ENCODE measurements at places on chromosomes 3 and 15.

GRCh38 chr3:142353571-142353970 is 94.3 kb downstream of the XRN1 start:
- no peak for DNase-seq

DNA sequence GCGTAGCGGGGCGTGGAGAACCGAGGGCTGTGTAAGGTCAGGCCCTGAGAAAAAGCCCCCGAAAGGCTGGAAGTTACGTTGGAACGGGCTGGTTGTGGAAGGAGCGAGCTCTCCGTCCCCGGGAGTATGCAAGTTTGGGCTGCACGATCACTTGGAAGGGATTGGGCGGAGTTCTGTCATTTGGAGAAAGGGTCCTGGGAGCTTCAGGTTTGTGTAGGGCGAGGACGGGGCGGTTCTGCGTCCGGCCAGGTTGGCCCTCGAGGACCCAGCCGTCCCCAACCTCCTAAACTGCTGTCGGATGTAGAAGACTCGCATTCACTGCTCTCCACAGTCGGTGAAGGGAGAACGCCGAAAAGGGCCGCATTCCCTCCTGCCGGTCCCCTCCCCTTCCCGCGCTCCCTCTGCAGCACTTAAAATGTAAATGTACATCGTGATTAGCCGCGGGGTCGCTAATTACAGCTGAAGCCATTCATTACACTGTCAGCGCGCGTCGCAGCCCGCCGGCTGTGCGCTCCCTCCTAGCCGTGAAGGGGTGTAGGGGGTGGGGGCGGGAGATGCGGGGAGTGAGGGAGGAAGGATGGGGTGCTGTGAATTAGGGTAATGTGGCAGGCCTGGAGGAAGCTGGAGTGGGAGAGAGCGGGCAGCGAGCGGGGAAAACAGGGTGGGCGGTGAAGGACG is 2.5 kb upstream of the RPP25 start:
- DNase-seq = no peak

DNA sequence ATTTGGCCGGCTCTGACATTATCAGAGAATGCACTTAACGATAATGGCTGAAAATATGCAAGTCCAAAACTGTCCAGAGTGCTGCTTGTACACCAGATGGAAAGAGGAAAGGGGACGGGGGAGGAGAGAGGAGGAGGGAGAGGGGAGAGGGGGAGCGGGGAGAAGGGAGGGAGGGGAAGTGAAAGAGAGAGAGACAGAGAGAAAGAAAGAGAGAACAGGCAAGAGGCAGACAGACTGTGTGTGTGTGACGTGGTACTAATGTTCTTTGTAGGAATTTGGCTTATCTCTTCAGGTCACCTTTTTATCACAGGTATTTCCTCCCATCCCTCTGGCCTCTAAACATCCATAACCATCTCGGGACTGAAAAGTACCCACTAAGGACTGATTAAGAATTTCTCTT is 75.1 kb upstream of the LMOD3 start:
- DNase-seq = no peak

- no peak for DNase-seq
These were observed 135.0 kb upstream of the PRICKLE2 start for GRCh38 chr3:64360280-64360679.

DNA sequence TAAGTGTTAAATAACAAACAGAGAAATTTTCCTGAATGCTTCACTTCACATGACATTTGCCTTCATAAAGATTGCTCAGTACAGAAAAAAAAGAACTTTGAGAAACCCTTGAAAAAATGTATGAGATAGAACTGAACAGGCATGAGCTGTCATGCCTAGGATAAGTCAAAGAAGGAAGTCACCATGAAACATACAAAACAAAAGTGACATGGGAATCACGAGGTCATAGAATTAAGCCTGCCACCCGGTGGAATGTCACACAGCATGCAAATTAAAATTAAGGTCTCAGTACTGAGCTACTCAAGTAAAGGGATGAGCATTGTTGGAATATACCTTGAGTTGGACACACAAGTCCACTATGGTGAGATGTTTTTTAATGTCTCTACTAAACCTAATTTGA is 652.5 kb upstream of the NECTIN3 start:
- DNase-seq = peak; percentile 29

DNA sequence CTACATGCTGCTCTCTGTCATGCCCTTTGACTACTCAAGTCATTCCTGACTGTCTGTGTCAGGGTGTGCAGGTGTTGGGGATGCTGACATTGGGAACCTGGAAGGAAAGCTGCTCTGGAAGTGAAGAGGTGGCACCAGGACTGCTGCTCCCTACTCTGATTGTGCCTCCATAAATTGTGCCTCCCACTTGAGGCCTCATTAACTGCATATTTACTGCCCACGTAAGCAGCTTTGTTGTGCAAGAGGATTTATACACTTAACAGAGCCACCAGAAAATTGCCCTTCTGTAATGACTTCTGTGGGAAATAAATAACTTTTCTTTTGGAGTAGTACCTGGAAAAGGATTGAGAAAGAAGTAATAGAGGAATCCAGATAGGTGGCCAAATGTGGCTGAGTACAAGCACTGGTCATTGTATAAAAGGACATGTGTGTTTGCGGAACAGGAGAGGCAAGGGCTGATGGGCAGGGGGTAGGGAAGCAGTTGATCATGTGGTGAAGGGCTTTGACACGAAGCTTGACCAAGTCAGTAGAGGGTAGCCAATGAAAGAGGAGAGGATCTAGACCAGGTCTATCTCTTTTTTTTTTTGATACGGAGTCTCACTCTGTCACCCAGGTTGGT is 24.8 kb downstream of the IL20RB start:
- no peak for DNase-seq

GRCh38 chr3:37303416-37303815 is 129.0 kb upstream of the LRRFIP2 start:
- DNase-seq = no peak

- DNase-seq = no peak
These were observed 1.8 kb downstream of the PML start for GRCh38 chr15:73996267-73996666.

GRCh38 chr15:77860071-77860691 is 217.3 kb downstream of the TBC1D2B start:
- no peak for DNase-seq

DNA sequence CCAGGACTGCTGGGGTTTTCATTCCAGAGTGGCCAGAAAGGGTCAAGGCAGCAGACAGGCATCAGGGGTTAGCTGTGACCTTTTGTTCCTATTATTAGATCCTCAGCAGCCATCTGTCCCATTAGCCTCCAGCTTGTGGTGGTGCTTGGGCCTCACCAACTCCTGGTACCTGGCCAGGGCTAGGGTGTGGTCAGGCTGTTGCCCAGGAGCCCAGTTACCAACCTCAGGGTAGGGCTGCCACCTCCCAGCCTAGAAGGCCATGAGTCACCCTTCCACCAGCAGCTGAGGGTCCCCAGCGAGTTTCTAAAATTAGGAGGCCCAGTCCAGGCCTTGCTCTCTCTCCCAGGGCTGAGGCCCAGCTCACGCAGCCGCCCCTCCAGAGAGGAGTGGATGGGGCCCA is 12.2 kb downstream of the TMEM43 start:
- DNase-seq = no peak

DNA sequence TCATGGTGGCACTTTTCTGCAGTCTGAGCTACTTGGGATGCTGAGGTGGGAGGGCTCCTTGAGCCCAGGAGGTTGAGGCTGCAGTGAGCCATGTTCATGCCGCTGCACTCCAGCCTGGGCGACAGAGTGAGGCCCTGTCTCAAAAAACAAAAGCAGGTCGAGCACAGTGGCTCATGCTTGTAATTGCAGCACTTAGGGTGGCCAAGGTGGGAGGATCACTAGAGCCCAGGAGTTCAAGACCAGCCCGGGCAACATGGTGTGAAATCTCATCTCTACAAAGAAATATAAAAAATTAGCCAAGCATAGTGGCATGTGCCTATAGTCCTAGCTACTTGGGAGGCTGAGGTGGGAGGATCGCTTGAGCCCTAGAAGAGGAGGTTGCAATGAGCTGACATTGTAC is 10.0 kb downstream of the UBAP1L start:
- DNase-seq = no peak

DNA sequence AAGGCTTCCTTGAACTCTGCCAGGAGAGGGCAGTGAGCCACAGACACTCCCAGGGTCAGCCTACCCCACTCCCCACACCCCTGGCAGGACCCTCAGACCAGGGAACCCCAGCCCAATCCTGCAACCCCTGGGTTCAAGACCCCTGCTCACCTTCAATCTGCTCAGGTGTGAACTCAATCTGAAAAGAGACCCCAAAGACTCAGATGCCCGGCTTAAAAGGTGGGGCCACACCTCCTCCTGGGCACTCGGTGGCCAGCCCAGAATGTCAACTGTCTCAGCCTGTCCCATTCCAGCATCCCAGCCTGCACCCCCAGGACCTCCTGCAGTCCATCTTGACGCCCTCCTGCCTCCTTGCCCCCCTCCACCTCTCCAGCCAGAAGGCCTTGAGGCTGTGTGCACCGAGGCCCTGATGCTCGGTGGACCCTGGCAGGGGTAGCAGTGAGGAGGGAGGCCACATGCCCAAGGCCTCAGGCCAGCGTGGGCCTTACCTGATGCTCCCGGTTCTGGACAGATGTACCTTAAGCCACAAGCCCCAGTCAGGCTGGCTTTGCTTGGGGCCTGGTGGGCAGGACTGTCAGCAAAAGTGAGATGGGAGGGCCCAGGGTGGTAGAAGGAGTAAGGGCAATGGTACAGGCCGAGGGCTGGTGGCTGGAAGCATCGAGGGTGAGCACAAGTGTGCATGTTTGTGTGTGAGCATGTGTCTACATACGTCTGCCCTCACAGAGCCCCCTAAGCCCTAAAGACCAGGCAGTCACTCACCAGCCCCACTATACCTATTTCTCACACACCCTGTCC is 2.2 kb downstream of the MYL3 start:
- no peak for DNase-seq

GRCh38 chr3:45347315-45348000 is 40.9 kb upstream of the LARS2 start:
- no peak for DNase-seq

- DNase-seq = no peak
These were observed 240.6 kb downstream of the OTOL1 start for GRCh38 chr3:161737171-161737570.

DNA sequence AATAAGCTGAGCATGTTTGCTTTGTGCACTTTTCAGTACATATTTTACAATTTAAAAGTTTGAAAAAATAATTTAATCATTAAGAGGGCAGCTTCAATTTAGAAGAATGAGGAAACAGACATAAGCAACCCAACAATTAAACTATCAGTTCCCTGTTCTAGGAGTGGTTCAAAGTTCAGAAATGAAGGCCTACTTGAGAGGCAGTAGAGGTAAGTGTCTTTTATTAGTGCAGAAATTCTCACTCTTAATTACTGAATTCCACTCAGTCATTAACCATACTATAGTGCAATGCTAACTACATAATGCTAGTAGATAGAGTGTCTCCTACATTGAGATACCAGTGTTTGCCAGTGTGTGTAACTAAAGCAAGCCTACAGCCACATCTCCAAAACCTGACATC is 73.1 kb downstream of the TNIK start:
- no peak for DNase-seq

DNA sequence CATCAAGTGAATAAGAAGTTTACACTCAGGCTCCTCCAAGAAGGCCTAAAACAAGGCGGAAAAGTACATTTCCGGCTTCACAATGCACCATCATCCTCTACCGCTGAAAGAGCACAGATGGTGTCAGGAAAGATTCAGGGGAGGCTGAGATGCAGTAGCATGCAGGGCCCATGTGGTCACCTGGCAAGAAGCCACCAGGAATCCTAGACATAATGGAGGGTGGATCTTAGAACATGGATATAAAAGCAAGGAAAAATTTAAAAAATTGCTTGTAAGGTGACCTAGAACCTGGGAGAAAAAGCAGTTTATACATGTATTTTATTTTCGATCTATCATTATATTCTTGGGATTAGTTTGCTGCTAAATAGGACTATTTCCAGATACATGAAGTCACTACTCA is 21.9 kb upstream of the OTOL1 start:
- no peak for DNase-seq

DNA sequence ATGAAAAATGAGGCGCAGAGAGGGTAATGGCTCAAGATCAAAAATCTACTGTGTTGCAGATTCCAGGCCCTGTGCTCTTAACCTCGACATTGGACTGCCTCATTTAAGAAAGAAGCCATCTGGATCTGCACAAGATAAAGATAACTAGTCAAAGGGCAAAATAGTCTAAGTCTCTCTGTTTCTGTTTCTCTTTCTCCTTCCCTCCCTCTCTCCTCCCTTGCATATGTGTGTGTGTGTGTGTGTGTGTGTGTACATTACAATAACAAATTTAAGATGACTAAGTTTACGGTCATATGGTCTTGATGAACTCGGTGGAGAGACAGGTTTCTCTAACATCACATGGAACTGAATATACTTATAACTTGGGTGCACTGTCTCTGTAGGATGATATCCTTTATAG is 69.2 kb downstream of the MEIS2 start:
- DNase-seq = peak; percentile 6

DNA sequence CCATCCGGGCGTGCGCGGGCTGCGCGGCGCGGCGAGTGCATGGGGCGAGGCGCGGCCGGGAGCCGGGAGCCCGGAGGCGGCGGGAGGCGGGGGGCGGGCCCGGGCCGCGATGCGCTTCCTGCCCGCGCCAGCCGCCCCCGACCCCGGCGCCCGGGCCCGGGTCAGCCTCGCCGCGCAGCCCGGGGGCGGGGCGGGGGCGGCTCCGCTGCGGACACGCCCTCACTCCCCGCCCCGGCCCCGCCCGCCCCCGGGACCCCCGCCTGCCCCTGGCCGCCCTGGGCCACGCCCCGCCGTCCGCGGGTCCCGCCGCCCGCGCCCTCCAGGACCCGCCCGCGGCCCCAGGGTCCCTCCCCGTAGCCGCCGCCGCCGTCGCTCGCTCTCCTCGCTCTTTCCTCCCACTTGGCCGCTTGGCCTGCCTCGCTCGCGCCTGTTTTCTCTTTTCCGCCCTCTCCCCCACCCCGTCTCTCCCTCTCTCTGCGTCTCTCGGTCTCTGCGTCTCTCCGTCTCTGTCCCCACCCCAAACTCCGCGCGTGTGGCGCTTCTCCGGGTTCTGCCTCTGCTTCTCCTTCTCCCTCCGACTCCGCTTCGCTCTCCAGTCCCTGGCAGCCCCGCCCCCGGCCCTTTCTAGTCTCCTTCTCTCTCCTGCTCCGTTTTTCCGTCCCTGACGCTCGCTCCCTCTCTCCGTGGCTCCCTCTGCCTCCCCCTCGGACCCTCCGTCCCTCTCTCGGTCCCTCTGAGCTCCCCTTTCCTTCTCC is at the start of gene PLXND1:
PLXND1 (minus strand) TSS at position 41 of the 755 bp plus-strand sequence; CDS start at position 4, 37 bp downstream.
- DNase-seq = peak; percentile 38

DNA sequence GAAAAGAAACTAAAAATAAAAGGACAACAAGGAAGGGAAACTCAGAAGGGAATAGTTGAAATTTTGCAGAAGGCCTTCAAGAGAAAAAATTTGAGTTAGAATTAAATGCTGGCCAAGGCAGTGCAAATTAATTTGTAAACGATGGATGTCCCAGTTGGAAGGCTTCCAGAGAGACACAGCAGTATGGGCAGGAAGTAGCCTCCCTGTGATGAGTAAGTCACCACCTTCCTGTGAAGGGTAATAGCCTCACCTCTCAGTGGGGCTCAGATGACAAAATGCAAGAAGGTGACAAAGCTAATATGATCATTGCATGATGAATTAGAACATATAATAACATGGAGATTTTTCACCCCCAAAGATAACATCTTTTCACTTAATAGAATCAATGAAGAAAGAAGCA is 27.3 kb upstream of the TMCO5A start:
- no peak for DNase-seq
